ENCODE measurements at places on chromosomes 12 and 14.

DNA sequence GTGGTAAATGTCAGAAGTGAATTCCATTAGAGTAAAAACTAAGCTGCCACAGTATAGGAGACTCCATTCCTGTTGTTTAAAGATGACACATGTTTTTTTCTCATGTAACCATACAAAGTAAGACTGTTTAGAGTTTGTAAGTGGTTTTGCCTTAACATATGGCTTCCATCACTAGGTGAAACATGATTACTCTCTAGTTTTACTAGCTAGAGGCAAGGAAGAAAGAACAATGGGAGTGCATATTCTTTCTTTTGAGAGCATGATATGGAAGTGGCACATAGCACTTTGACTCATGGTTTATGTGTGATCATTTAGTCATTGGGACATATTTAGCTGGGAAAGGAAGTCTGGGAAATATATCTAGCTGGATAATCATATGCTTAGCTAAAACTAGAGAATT lies 7.7 kb downstream of the ATF7IP start:
- DNase-seq: no peak

DNA sequence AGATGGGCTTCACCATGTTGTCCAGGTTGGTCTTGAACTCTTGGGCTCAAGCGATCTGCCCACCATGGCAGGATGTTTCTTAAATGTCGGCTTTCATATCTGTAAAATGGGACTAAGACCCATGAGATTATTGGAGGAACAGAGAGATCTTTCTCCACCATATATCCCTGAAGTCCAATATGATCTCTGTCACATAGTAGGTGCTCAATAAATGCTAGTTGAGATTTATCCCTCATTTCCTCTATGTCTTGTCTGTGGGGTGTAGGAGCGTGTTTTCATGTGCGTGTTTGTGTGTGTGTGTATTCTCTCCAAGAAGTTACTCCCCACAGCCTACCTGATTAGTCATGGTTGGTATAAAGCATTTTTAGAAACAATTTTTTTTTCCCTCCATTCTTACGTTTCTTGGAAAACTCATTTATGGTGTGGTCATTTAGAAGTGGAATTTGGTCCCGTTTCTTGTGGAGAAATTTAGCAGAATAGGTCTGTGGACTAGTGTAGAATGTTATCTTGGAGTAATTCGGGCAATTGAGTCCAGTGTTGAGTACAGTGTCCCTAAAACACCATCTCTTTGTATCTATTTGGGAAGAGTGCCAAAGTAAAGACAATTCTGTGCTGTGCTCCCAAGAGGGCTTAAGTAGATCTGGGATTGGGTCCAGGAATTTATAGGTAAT lies 4.3 kb downstream of the STRAP start:
- DNase-seq: peak; percentile 27

DNA sequence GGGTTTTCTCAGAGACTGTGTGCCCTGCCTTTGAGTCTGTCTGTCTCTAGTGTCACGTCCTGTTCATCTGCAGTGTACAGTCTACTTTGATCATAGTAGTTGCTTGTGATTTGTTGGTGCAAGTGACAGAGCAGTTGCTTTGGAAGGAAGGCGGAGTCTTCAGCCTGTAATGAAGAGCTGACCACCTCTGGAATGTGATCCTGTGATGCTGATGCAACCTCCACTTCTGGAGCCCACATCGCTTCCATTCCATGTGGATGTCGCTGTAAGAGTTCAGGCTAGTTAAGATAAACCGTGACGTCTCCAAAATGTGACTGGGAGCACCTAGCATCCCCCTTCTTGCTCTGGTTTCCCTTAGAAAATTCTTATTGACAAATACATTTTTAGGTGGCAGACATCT lies 51.8 kb downstream of the PELI2 start:
- DNase-seq: no peak

DNA sequence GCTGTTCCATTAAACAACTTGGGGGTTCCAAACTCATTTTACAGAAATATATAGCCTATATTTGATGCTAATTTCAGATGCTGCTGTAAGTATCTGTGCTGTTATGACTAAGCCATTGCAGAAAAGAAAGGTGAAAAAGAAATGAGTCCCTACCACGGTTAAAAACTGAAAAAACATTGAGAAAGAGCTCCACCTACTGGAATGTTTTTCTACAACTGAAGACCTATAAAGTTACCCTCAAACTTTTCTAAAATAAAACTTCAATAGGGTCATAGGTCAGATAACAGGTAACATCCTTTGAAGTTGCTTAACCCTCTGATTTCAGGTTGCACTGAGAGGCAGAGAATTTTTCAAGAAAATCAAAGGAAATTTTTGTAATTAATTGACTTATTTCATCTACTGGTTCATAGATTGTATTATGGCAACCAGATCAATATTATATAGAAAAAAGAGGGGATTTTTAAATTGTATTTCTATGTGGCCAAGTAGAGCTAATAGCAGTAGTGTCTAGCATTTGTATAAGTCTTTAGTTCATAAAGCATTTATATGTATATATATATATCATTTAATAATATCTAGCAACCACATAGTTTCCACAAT lies 279.9 kb downstream of the RPS29 start:
- peak; percentile 32 for DNase-seq

GRCh38 chr14:68768316-68768715 lies 24.6 kb downstream of the ZFP36L1 start:
- no peak for DNase-seq

DNA sequence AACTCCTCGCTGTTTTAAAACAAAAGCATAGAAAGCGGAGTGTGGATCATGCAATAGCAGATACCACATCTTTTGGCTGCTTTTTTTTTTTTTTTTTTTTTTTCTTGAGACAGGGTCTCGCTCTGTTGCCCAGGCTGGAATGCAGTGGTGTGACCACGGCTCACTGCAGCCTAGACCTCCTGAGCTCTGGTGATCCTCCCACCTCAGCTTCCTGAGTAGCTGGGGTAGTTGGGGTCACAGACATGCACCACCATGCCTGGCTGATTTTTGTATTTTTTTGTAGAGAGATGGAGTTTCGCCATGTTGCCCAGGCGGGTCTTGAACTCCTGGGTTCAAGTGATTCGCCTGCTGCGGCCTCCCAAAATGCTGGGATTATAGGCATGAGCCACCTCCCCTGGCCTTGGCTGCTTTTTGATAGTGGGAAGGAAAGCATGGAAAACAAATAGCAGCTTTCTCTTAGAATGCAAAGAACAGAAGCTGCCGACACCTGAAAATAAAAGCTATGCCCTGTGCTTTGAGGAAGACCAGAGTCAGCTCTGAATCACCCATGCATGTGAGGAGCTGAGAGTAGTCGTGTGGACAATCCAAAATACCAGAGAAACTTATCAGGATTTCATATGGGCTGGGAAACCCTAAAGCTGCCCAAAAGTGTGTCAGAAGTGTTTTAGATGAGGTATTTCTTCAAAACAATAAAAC lies 3.6 kb upstream of the ELK3 start:
- DNase-seq: no peak

GRCh38 chr12:46608431-46609272 lies 217.1 kb downstream of the SLC38A4 start:
- no peak for DNase-seq

DNA sequence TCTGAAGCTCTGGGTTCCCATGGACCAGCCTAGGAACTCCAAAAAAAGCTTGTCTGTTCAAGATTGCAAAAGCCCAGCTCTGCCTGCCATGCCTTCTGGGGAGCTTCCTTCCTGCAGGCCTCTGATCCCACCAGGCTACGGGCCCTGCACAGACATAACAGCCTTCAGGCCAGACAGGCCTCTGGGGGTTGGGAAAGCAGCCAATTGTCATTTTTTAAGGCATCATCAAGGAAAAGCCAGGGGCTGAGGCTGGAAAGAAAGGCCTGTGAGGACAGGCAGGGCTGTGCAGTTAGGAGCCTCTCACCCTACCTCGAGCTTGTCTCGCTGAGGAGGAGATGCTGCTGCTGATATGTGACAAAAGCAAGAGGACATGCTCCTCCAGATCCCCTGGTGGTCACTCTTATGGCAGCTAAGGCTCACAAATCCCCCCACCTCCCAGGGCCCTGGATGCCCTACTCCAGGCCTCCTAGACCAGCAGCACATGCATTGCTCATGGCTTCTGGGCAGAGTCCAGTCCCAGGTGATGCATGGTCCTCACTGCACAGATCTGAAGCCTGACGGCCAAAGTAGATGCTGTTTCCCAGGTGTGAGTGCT lies 2.9 kb downstream of the TMEM229B start:
- no peak for DNase-seq

DNA sequence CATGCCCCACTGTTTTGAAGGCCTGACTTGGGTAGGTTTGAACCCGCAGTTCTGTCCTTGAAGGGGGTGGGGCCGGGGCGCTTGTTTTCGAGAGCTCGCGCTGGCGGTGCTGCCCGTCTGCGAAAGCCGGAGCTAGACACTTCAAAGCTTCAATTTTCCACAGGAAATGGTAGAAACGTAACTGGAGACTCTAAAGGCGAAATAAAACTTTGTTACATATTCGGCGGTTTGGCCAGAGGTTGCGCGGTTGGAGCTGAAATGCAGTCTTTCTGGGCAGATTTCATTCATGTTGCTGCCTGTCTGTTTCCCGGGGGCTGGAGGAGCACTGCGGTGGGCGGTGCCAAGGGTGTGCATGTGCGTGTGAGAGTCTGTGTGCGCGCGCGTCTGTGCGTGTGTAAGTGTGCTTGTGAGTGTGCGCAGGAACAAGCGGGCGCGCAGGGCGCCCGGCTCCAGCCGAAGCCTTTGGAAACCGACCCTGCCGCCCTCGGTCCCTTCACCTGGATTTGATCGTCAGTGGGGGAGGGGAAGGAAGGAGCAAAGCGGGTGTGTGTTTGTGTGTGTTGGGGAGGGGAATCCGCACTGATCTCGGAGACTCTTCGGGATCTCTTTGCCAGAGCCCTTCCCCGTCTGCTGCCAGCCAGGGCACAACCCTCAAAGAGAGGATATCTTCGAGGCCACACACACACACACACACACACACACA lies 227.7 kb upstream of the CRY1 start:
- peak; percentile 62 for DNase-seq

DNA sequence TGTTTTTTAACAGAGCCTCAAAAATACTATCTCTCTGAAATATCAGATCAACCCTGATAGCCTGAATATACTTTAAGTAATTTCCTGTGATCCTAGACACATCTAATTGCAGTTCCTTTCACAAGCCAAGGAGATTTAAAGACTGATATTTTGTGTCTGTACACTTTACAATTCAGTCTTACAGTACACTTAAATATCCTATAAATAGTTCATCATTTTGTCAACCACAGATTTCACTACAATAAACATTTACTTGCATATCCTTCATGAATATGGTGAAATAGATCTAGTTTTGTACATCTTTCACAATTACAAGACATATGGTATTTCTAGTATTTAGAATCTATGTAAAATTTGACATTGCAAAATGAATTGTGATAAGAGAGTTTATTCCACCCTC lies 161.0 kb downstream of the PAX9 start:
- no peak for DNase-seq

- DNase-seq: no peak
These were observed 64.2 kb downstream of the PHETA1 start for GRCh38 chr12:111304642-111305071.

- DNase-seq: peak; percentile 41
These were observed 179.2 kb upstream of the DCN start for GRCh38 chr12:91361864-91362263.

DNA sequence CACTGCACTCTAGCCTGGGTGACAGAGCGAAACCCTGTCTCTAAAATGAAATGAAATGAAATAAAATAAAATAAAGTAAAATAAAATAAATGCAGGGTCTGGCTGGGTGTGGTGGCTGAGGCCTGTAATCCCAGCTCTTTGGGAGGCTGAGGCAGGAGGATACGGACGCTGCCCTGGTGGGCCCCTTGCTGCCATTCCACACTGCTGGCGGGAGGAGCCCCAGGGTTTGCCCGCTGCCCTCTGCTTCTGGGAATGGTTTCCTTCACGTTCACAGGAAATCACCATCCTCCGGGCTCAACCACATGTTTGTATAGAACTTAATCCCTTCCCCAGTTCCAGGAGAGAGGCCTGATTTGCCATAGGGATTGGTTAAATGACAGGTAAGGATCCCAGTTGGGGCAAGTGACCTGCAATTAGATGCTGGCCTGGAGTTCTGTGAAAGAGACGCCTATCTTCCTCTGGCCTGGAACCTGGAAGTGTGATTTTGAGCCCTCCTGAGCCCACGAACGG lies 29.3 kb downstream of the CALM1 start:
- DNase-seq: no peak

GRCh38 chr14:51455041-51455835 lies 196.5 kb upstream of the FRMD6 start:
- DNase-seq: no peak

DNA sequence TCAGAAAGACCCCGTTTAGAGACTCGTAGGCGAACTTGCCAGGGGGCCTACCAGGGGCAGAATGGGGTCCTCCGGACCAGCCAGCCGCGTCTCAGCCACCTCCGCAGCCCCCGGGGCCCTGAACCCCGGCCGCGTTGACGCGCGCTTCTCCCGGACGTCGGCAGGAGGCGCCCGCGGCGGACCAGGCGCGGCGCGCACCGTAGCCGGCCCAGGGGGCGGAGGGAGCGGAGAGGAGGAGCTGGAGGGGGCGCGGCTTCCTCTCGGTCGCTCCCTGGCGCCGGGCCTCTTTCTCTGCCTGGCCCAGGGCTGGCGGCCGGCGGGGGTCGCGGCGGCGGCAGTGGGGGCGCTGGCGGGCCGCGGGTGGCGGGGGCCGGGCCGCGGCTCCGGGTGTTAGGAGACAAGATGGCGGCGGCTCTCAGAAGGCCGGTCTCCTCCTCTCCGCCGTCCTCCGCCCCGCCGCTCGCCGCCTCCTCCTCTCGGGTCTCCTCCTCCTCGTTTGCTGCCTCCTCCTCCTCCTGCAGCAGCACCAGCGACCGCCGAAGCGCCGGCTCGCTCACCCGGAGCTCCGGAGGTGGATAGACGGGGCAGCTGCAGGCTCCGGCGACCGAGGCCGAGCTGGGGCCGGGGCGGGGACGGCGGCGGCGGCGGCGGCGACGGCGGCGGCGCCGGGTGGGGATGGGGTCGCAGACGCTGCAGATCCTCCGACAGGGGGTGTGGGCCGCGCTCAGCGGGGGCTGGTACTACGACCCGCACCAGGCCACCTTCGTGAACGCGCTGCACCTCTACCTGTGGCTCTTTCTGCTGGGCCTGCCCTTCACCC lies at the start of gene PCNX1:
TSS of gene PCNX1 (plus strand) at position 284 of the 820 bp plus-strand sequence. CDS start at position 676, 392 bp downstream.
- peak; percentile 89 for DNase-seq

DNA sequence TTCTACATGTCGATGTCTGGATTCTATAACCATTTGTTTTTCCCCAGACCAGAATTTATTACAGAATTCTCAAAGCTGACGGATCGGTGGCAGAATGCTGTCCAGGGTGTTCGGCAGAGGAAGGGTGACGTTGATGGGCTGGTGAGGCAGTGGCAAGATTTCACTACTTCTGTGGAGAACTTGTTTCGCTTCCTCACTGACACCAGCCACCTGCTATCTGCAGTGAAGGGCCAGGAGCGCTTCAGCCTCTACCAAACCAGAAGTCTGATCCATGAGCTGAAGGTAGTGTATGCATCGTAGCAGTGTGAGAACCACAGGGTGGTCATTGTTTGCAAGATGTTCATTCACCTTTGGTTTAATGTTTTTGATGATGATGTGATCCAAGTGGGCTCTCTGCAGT lies 124.0 kb downstream of the ESR2 start:
- no peak for DNase-seq

GRCh38 chr14:70642303-70643235 lies 853 bp downstream of the TTC9 start:
- peak; percentile 55 for DNase-seq
